ENCODE measurements at places on chromosomes 13 and 19.

- no peak for DNase-seq
These were observed 1390.6 kb downstream of the UQCRFS1 start for GRCh38 chr19:27822336-27822735.

DNA sequence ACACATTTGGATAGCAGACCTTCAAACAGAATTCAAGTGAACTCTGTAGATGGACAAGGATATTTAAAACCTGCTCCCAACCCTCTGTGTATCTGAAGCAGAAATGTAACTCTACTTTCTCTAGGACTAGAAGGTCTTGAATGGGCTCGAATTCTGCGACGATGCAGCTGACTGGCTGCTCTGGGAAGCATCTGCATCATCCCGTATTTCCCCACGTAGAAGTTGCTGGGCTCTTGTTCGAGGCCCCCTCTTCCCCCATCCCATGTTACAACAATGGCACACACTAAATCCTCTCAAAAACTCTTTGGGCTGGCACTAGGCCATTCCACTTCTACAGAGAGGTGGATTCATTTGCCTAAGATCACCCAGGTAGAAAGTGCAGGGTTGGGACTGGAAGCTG, 15.0 kb downstream of the C19orf81 start:
- DNase-seq, result no peak

DNA sequence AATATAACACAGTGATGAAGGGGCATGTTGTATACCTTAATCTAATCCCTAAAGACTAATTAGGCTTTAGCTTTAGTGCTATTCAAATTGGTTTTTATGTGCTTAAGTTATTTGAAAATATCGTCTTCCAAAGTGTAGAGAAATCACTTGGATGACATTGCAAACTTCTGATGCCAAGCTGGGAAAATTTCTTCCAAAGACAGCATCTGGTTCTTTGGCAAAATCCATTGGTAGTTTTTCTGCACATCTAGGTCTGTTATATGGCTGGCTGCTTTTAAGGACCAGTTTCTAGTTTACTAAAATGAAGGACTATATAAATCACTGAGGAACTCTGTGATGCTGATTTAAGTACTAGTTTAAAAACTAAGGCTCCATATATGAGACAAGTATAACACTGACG, 2362.3 kb downstream of the PCDH9 start:
- no peak for DNase-seq

DNA sequence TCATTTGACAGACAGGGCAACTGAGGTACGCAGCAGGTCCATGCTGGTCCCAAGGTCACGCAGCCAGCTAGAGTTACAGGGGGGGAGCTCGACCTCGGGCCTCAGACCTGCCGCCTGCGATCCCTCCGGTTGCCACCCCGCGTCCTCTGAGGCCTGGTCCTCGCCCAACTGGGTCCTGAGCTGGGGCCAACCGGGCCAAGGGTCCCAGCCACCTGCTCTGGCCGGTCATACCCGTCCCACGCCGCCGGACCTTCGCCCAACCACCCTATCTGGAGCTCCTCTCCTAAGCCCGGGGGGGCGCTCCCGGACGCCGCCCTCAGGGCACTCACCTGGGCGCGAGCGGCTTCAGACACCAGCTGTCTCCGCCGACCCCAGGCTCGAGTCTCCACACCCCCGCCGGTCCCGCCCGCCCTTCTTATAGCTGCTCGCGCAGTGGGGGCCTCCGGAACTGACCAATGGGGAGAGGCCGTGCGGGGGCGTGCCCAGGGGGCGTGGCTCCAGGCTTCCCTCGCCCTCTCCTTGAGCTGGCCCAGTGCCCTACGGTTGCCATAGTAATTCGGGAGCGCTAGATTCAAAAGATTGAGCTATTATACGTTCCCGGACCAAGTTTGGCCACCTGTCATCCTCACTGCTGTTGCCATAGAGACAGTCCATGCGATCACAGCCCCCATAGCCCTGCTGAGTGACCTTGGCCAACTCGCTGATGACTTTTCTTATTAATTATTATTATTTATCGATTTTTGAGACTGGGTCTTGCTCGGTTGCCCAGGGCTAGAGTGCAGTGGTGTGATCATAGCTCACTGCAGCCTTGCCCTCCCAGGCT, at the start of gene PLIN5:
PLIN5 (minus strand) TSS at position 389 of the 823 bp plus-strand sequence. CDS start 1,150 bp downstream, outside the sequence.
- DNase-seq, result peak; percentile 76

DNA sequence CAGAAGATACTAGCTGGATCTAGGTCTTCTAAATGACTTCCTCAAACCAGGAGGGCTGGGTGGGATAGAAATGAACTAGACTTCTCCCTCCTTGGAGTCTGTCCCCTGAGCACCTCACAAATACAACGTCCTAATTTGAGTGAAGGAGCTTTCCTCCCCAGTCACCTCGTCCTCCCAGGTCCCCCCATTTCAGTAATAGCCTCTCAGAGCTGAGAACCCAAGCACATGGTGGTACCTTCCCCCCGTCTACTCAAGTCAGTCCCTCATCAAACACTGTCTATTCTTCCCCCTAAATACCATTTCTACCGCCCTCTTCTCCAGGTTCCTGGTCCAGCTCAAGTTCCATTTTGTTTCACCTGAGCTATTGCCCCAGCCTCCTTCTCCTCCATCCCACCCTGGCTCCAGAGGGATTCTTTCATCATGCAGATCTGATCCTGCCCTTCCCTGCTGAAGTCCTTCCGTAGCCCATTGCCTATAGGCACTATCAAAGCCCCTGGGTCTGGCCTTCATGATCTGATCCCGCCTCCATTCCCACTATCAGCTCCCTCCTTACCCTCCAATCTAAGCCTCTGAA, 5.3 kb upstream of the PRKCG start:
- no peak for DNase-seq

- DNase-seq, result peak; percentile 37
These were observed 752 bp downstream of the ZMYM5 start for GRCh38 chr13:19862481-19863313.

GRCh38 chr19:17488593-17489391, 18.5 kb downstream of the SLC27A1 start:
- no peak for DNase-seq

DNA sequence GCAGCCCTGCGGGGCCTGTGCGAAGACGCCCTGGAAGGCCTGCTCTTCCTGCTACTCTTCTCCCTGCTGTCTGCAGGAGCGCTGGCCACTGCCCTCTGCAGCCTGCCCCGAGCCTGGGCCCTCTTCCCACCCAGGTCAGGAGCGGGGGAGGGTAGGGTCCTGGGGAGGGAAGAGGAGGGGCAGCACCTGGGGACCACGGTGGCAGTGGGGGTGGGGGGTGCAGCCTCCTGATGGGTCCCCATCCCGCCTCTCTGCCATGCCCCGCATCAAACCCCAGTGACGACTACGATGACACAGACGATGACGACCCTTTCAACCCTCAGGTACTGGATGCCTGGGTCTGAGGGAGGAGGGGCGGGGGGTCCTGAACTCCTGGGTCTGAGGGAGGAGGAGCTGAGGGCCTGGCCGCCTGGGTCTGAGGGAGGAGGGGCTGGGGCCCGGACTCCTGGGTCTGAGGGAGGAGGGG, 13.4 kb upstream of the LENG8 start:
- DNase-seq, result no peak

DNA sequence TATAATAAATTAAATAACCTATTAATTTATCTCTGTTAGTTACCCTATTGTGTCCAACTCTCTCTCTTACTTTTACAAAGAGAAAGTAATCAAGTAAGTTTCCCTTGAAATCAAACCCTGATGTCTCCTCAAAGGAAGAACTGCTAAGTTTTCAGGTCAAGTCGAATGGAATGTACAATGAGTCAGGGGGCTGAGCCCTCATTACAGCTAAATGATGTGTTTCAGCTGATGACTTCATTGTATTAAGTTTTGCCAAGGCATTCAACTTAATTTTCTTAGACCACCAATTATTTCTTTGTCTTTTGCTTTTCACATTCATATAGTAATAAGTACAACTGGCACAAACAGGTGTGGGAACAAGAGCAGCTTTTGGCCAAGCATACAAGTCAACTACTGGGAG, 54.7 kb upstream of the DCT start:
- no peak for DNase-seq

GRCh38 chr19:38194061-38194701, 29.8 kb downstream of the DPF1 start:
- no peak for DNase-seq

DNA sequence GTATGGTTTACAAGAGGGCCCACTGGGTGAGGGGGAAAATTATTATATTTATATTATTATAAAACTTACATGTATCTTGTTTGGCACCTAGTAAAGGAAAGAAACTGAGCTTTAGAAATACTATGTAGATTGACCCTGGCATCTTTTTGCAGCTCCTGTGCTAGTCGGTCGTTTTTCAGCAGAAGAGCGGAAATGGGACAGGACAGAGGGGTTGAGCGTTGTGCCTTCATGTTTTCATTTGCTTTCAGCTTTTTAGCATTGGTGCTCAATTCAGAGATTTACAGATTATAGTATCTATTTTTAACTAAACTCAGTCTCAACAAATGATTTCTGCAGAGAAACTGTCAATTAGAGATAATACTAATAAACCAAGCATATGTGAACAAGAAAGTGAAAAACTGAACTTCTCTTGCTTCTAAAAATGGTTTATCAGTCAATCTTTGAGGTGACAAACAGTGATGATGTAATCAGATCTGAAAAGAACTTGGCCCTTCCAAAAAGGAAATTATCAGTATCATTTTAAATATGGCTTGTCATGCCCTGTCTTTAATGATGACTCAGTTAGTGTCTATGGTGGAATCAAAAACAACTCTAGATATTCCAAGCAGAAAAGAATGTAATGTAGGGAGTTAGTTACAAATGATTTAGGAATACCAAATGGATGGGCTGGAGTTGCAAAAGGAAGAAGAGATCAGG, 56.9 kb upstream of the KCTD4 start:
- peak; percentile 20 for DNase-seq

GRCh38 chr19:12783849-12784393, 7.4 kb upstream of the JUNB start:
- DNase-seq, result peak; percentile 27

DNA sequence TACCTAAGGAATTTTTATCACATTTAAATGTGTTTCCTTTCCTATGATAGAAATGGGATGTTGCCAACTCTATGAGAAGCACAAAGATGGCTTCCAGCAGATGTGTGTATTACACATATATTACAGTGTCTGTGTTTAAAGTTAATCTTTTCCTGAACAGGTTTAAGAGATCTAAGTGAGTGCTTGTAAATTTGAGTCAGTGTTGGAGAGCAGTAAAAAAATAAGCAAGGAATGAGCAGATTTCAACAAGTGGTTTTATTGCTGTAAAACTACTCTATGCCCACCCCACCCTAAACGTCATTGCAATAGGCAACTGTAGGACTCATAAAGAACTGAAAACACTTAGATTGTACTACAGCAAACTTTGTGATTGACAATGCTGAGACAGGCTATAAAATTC, 248.7 kb downstream of the KLF5 start:
- no peak for DNase-seq

GRCh38 chr19:38665950-38666662, 18.7 kb downstream of the ACTN4 start:
- DNase-seq, result peak; percentile 89
